ENCODE measurements at places on chromosomes 4 and X.

DNA sequence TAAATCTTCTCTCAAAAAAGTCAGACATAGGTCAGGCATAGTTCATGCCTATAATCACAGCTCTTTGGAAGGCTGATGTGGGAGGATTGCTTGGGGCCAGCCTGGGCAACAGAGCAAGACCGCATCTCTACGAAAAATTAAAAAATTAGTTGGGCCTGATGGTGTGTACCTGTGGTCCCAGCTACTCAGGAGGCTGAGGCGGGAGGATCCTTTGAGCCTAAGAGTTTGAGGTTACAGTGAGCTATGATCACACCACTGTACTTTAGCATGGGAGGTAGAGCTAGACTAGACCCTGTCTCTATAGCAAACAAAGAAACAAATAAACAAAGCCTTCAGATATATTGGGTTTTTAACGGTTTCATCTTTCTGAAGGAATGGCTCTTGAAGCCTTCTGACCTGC lies 62.2 kb downstream of the DIPK2B start:
- no peak for DNase-seq

GRCh38 chr4:185238215-185238681 lies 28.9 kb downstream of the SNX25 start:
- no peak for DNase-seq

DNA sequence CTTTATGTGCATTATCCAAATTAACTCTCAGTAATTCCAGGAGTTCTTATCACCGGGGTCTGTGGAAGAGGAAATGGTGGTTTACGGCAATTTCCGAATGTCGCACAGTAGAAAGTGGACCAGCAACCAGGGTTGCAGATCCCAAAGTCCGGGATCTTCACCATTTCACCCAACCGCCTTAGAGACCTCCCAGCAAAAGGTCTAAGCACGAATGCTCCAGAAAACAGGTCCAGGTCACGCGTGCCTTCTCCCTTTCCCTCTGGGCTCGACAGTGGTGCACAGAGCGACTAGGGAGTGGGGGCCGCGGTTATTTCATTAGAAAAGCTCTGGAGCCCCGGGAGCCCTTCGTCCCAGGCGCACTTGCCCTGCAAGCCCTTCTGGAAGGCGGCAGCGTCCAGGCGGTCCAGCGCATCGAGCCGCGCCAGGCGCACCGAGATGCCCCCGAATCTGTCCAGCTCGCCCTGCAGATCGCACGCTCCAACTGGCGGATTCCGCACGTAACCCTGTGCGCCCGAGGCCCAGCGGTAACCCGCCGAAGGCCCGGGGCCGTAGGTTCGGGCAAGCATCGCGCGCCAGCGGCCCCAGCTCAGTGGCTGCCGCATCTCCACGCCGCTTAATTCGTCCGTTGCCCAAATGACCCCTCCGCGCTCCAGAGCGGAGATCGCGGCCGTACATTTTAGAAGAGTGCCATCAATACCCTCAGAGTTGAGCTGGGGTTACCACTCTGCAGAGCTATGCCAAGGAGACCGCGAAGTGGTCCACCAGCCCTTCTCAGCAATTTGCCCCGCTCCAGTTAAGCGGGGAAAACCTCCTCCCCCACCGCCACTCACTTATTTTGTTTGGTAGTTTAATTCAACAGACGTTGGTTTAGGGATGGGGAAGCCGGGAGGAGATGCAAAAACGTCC lies at the start of gene NUDT6:
Gene NUDT6, minus strand, starts transcription at position 627 of the 906 bp plus-strand sequence. Its CDS starts 25 bp downstream, at position 602.
- no peak for DNase-seq

- no peak for DNase-seq
Measured at GRCh38 chr4:168841000-168841671, 168.9 kb downstream of the CBR4 start.

Data from vagina (tissue), 2 donors.